ENCODE measurements at places on chromosomes 12 and 14. TPM values are rescaled to one million over a fixed set of nuclear protein-coding genes. Genes with fewer than 3 reads are reported as not detected.

Gene GARIN6
- not detected for total RNA-seq

Gene SERPINA10
- total RNA-seq, result not detected

Gene AKT1
- total RNA-seq, result 92.8 TPM

DNA sequence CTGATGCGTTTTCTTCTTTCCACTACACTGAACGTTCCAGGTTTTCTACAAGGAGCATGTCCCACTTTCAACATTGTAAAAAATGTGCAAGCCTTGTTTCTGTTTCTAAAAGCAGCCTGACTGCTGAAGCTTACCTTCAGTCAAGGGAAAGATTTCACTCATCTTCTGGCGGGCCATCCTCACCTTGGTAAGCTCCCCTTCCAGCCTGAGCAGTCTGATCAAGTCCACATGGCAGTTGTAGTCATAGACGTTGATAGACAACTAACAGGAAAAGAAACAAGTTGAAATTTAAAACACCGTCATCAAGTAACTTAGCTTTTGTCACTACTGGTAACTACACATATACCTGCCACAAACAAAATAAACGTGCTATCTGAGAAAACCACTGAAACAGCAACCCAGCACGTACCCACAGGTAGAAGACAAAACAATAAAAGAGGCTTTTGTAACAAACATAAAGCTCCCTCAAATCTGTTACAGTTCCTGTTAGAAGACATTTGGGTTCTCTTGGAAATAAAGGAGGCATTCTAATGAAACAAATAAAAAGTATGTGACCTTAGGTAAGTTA is 11.9 kb downstream of the SART3 start:
- no peak for DNase-seq

GRCh38 chr14:38762845-38763244 is 340.2 kb downstream of the SEC23A start:
- DNase-seq, result no peak

DNA sequence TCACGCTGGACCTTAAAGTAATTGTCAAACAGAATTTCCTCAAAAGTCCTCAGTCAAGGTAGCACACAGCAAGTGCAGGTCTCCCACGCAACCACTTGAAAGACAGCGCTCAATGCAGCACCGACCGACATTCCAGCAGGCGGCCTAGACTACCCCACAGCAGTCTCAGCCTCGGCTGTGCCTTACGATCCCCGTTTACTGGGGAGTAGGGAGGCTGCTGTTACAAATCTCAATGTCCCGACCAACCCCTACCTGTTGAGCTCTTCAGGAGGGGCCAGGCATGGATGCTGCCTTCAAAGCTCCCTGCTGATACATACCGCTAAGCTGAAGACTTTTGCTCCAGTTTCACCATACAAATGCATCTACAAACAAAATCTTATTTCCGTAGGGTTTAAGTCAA is 21.8 kb downstream of the VPS37B start:
- no peak for DNase-seq

DNA sequence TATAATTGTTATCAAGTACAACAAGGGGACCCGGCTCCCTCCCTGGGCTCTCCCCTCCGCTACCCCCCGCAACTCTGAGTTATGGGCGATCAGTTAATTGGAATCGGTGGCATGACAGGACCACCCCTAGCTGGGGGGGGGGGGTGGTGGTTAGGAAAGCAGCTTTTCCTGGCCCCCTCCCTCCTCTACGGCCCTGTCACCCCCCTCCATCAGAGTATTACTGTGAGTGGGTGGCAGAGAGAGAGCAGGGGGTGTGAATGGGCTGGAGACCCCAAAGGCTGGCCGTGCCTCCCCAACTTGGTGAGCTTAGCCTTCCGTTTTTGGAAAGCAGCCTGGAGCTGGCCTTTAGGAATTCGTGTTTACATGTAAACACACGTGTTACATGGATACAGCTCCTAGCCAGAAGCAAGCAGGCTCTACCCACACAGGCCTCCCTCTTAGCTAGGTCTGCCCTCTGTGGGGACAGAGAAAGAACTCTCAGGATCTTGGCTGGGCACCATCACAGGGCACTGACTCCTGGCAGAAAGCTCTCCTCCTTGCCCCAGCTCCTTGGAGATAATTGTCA is 1.1 kb upstream of the HOXC4 start:
- no peak for DNase-seq

DNA sequence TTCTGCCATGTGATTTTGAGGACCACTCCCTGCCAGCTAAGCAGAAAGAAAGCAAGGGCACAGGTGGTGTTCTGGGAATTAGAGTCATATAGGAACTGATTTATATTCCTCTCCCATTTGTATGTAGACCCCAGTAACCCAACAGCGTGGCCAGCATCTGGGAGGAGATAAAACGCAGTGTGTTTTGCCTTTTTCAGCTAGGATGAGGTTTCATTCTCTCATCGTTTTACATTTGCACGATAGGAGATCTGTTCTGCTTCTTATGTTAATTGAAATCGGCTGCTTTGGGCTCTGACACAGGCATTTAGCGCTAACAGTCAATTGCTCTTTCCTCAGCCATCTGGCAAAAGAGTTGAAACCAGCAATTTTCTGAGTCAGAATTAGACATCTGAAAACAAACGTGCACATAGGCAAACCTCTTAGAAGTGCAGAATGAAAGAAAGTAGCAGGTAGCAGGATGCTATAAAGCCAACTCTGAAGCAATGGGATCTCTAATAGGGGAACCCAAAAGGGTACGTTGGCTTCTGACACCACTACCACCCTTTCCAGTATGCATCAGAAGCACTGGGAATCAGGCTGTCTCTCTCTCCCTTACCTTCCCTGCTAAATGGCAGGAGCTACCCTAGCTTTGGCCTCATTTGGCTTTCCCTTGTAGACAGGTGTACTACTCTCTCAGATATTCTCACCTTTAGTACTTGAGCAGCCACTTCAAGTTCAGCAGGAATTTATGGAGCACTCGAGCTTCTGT is 219.1 kb downstream of the PHLDA1 start:
- DNase-seq, result no peak

GRCh38 chr14:62745496-62745895 is 299.8 kb downstream of the KCNH5 start:
- no peak for DNase-seq

- no peak for DNase-seq
These were observed 116.4 kb downstream of the SLC2A13 start for GRCh38 chr12:39989501-39989900.
